Amniotic epithelial cell (primary cell): ENCODE measurements at places on chromosomes 3 and 15.

GRCh38 chr3:14181253-14181652 is 2.6 kb downstream of the LSM3 start:
- no peak for DNase-seq

GRCh38 chr15:22885120-22885519 is 46.7 kb downstream of the NIPA2 start:
- no peak for DNase-seq

DNA sequence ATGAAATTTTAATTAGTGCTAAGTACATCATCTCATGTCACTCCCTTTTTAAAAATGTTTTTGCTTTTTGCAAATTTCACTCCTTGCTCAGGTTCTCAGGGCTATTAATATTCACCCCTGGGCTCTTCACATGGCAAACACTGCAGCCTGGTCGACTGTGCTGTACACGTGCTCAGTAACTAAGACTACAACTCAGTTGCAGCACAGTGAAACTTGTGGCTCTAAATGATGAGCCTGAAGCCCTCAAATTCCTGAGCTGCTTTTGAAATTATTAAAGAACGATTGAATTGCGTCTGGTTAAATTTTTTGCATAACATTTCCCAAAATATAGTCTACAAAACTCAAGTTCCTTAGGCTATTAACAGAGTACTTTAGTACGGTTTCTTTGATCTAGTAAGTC is 159.3 kb upstream of the C2CD4B start:
- no peak for DNase-seq

DNA sequence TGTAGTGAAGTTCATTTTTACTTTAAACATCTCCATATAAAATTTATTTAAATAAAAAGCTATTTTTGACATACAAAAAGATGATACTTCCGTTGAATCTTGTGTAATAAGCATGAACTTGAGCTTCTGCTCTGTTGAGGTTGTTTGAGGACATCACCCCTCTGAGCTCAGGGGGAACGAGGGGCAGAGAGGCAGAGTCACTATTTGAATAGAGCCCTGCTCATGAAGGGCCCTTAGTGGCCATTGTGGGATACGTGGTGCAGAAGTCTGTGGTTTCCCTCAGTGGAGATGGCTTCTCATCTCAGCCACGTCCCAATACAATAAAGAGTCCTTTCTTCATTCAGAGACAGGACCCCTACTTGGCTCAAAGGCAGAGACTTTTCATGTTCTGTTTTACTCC is 10.6 kb downstream of the CEMIP start:
- DNase-seq = no peak

- DNase-seq = no peak
Observed at GRCh38 chr3:28210968-28211713, 30.3 kb upstream of the CMC1 start.

DNA sequence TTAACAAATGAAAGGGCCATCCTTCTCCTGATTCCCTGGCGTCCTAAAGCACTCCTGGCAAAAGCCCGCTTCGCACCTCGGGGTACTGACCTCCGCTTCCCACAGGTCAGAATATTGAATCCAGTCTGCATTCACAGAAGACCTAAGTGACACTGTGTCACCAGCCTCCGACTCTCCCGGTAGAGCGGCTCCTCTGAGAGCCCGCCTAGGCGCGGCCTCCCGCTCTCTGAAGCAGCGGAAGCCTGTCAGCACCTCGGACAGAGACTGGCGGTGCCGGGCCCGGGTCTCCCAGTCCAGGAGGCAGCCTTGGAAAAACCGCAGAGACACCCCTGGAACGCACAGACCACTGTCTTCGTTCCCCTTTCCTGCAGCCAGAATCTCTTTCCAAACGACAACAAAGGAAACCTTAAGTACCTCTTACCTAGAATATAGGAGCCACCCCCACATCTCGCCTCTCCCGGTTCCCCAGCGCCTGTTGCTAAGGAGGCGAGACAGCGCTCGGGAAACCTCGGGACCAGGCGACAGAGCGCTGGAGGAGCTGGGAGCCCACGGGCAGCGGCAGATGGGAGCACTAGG is 1.2 kb downstream of the GABRB3 start:
- no peak for DNase-seq

GRCh38 chr15:57668016-57668415 is 38.5 kb upstream of the POLR2M start:
- no peak for DNase-seq

DNA sequence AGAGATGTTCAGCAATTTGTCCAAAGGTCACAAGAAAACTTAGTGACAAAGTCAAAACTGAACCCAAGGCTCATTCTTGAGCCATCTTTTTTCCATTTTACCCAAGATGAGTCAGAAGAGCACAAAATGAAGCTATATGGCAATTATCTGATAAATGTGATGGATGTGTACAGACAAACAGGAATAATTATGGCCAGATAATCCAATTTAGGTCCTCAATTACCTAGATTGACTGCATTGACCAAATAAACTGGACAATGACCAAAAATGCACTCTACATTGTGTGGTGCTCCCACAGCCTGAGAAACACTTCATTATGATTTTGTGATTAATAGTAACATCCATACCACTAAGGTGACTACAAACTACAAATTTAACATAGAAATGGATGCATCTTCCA is 1105.8 kb downstream of the IGSF11 start:
- no peak for DNase-seq

DNA sequence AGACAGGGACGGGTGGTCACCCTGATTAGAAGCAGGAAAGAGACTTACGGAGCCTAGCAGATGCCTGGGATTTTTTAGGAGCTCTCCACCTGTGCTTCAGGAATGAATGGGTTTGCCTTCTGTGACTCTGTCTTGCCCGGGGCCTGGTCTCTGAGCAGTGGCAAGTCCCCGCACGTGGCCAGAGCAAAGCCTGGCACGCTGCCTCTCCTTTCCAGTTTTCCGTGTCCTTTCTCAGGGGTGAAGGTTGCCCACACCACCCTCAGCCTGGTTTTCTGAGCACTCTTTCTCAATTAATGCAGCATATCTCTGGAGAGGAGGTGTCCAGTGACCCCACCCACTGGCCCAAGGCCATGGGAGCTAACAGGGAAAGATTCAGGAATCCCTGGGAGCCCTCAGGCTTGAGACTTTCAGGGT is 14.5 kb upstream of the CHST14 start:
- no peak for DNase-seq

- no peak for DNase-seq
Observed at GRCh38 chr15:31254431-31255175, 72.0 kb upstream of the KLF13 start.

DNA sequence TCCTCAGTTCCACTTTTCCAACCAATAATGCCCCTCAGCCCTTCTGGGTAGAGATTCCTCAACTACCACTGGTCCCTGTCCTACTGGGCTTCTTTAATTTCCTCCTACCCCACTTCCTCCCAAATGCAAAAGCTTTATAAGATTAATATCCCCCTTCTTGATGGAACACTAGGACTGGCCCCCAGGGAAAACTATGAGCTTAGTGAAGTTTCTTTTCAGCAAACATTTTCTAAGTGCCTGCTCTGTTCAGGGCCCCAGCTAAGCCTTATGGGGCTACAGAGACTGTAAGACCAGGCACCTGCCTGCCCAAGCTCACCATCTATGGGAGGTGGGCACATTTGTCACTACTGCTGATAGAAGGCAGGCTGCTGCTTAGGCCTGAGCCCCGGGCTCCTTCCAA is 79.4 kb downstream of the RPLP1 start:
- DNase-seq = no peak

- DNase-seq = no peak
Observed at GRCh38 chr3:38111696-38112377, 25.1 kb downstream of the ACAA1 start.
